ENCODE measurements at places on chromosomes 2 and 18.

DNA sequence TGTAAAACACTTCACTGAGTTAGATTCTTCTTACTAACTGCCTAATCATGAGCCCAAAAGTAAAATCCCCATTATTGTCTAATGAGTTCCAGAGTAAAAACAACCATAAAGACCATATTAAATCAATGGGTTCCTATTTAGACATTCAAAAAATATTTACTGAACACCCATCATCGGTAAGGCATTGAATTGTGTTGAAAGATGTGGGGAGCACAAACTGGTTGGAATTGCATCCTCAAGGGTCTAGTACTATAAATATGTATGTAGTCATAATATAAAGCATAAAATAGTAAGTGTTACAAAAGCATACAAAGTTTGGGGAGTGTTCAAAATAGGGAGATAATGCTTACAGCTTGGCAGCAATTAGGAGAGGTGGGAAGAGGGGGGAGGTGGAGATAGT is 3.0 kb upstream of the MARCHF4 start:
- DNase-seq: no peak

DNA sequence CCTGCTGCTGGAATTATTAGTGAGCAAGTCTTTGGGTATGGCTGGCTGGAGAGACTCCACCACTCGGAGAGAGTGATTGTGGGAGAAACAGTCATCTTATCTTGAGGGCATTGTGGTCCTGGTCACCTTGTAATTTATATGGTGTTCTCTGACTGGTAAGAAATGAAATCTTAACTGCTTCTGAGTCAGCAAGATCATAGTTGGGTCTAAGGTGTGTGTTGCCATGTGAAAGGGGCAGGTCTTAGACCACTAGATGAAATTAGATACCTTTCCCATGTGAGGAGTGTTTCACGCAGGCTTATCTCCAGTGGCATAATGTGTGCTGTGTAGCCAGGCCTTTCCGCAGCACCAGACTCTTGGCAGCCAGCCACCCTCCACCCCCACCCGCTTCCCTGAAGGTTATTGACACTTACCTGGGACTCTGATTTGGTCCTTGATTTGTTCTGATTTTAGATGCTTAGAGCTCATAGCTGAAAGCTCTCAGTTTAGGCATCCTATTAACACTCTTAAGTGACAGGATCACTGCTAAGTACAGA is 7.7 kb downstream of the MAPRE3 start:
- DNase-seq: no peak

DNA sequence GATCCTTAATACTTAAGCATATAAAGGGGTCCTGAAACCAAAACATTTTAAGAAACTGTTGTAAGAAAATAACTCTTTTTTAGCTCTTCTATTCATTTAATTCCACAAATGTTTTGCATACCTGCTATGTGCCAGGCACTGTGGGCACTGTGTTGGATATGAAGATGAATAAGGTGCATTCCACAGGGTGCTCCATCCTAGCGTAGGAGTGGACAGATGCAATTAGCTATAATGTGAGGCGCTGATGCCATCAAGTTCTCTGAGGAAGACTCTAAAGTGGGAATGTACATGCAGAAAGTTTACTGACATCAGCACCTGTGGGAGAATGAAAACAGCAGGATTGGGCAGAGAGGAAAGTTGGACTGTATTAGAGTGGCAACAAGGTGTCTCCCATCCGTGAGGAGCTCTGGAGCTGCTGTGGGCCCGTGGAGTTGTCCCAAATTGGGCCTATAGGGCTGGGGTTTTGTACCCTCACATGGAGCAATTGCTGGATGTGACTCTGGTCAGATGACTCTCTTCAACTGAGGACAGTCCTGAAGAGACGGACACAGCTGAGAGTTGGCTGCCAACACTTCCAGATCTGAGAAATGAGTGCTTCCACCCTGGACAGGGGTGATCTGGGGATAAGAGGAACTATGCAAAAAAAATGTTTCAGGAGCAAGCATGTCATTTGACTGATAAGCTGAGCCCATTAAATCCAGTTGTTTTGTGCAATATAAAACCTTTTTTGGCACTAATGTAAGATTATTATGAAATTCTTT is 22.3 kb downstream of the CD8A start:
- no peak for DNase-seq

DNA sequence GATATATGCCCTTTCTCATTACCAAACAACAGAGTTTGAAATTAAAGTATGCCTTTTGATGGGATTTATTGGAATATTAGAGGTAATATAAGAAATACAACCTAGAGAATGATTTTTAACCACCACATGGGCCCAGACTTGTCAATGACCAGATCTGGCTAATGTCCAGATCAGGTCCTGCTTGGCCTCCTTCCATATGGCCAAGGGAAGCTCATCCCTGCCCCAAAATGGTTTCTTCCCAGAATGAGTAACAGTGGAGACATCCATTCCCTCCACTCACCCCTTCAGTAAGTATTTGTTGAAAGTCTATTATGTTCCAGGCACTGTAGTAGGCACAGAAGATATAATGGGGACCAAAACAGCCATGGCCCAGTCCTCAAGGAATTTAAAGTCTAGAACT is 54.9 kb downstream of the ANTXR1 start:
- no peak for DNase-seq

DNA sequence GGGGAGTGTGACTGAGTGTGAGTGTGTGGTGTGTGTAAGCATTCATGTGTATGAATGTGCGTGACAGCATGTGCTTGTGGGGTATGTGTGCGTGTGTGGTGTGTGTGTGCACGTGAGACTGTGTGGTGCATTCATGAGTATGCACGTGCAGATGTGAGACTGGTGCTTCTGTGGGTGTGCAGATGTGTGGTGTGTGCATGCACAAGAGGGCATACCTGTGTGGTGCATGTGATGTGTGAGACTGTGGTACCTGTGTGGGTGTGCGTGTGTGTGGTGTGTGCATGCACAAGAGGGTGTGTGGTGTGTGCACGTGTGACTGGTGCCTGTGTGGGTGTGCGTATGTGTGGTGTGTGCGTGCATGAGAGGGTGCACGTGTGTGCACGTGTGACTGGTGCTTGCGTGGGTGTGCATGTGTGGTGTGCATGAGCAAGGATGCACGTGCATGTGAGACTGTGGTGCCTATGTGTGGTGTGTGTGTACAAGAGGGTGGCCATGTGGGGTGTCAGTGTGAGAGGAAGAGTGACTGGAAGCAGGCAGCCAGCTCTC is 213.3 kb downstream of the TWIST2 start:
- no peak for DNase-seq

DNA sequence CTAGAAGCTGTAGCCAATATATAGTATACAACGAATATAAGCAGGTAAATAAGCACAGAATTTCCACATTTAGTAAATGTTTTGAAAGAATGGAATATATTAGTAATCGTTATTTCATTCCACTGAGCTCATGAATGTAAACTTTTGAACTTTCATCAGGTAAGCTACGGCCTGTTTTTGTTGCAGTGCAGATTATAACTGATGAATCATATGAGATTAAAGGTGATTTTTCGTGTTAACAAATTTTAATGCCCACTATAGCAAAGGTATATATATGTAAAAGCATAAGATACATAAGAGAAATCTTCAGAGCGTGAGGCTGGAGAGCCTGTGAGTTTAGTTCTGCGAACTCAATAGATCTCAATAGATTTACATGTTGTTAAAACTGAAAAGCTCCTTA is 1.1 kb downstream of the SCYGR1 start:
- DNase-seq: no peak

- DNase-seq: no peak
Observed at GRCh38 chr2:48519593-48519992, 10.4 kb upstream of the STON1 start.

DNA sequence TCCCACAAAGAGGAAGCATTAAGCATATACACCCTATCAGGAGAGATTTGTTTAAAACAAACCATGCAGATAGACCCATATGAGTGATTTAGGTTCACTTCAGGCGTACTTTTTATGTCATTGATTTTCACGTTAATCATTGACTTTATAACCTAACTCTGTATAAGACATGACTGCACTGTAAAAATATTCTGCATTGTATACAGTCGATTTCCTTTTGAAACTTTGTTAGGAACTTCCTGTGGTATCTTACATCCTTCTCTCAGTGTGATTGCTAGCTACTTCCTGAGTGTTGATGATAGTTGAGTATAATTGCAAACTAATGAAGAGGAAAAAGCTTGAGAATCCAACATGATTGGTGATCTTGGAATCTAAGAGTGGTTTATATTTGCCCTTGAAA is 69.4 kb downstream of the XIRP2 start:
- no peak for DNase-seq

DNA sequence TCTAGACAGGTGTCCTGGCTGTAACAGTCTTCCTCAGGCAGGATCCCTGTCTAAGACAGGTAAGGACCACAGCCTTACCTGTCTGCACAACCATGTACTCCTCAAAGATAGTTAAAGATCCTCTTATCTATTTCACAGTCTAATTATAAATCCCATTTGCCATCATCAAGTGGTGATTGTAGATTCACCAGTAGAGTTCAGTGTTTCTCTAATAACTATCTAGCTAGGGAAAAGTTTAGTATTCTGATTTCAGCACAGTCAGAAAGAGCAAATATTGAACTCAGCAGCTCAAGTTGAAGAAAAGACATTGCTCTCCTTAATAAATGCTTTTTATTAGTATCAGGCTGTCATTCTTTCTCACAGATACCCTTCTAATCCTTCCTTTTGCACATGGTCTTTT is 1305.5 kb upstream of the NXPH2 start:
- DNase-seq: no peak

DNA sequence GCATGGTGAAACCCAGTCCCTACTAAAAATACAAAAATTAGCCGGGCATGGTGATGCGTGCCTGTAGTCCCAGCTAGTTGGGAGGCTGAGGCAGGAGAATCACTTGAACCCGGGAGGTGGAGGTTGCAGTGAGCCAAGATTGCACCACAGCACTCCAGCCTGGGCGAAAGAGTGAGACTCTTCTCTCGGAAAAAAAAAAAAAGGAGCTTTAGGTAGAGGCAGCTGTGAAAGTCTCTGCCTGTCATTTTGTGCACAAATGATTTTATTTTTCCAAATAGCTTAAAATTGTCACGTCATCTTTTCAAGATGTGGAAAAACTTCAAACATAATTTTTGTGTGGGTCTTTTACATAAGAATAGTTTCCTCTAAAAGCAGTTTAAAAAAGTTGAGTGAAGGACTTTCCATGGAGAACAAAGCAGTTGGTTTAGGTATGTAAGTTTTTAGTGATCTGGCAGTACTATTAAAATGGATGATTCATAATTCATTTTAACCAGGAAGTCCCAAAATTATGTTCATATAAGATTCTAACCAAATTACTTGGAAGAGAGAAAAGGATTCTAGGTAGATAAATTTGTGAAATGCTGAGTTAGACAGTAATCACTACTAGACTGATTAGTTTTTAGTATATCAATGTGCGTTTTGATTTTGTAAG is 11.5 kb downstream of the CCNYL1 start:
- no peak for DNase-seq

GRCh38 chr2:132438691-132439090 is 22.1 kb downstream of the GPR39 start:
- DNase-seq: peak; percentile 71

DNA sequence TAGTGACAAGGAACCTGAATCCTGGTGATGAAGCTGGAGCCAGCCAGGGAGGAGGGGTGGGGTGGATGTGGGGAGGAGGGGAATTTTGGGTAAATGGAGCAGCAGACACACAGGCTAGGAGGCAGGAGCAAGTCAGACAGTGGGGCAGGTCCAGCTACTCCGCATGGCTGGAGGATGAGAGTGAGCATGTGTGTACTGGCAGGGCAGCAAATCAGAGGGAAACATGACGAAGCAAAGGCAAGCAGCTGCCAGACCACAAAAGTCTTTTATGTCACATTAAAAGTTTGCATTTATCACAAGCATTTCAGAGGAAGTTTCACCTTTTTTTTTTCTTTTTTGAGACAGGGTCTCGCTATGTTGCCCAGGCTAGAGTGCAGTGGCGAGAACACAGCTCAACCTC is 11.9 kb upstream of the KIDINS220 start:
- no peak for DNase-seq

DNA sequence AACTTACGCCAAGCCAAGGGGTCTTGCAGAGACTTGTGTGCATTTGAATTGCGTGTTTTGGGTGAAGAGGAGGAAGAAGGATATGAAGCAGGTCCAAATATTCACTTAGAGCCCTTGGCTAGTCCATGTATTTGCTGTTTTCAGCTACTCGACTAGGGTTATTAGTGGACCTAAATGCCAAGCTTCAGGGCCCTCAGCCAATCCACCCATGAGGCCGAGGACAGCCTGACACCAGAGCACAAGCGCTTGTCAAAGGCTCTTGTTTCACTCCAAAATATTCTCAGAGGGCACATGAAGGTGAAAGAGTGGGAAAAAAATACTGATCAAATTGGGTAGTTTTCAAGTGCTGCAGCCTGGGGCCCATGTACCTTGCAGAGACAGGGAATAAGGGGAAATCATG is 174.8 kb upstream of the ACAA2 start:
- DNase-seq: no peak

DNA sequence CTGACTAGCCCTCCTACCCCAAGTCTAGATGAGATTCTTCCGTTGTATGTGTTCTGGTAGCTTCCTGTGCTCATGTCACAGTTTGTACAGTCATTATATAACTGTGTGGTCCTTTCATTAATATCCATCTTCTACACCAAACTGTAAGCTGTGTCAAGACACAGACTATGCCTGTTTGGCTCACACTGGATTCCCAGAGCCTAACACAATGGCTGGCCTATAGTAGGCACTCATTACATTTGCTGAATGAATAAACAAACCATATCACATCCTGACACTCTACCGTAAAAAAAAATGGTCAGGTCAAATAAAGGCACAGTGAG is 72.6 kb downstream of the ANKRD44 start:
- no peak for DNase-seq

DNA sequence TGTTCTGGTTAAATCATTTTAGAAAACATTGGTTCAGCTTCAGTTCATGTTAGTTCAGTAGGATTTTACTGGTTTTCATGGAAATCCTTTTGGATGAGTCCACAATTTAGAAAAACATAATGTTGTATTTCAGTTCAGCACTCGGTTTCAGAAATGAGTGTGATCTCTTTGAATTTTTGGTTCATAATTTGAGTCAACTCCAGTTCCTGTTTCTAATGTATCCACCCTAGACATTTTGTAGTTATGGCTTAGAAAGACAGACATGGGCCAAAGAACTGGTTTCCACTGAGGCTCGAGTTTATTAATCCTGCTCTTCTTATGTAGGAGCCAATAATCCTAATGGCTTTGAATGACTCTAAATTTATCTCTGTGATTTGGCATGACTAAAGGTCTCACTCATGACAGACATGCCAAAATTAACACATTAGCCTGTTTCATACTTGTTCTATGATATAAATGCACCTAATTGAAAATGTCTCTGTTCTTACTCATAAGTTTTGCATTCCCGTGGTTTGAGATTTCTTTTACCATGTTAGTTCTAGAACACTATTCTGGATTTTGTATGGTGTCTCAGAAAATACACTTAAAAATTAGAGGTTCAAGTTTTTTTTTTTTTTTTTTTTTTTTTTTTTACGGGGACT is 82.3 kb upstream of the SPRED2 start:
- DNase-seq: no peak

GRCh38 chr2:113341191-113341869 is 62.6 kb upstream of the PAX8 start:
- DNase-seq: no peak

DNA sequence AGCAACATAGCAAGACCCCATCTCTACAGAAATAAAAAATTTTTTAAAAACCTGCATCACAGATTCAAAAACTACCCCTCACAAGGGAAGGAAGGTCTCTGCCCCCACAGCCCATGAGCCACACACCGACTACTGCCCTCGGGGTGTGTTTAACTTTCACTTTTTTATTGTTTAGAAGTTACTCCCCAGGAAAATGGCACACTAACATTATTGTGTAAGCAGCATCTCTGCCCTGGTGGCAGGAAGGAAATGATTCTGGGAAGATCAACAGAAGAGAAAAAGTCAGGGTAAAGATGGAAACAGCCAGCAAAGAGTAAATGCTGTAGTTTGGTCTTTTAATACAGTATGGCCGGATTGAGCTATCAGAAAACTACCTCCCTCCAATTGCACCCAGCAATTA is 21.9 kb downstream of the TRABD2A start:
- DNase-seq: no peak
